Fibroblast of lung (primary cell): ENCODE measurements at places on chromosomes 2 and 18. TPM values are rescaled to one million over a fixed set of nuclear protein-coding genes. Genes with fewer than 3 reads are reported as not detected.

Gene MEP1B
- total RNA-seq: under 0.01 TPM in 2 replicates

Gene GPAT2
- total RNA-seq: 2.8 and 3.9 TPM in 2 replicates

Gene CD207
- total RNA-seq: not detected in 2 replicates

GRCh38 chr18:65409261-65409660 is 341.6 kb upstream of the CDH7 start:
- DNase-seq: no peak

GRCh38 chr2:108988796-108989713 is at the start of gene EDAR:
Gene EDAR (minus strand): TSS chr2:108989220. CDS start chr2:108931014, 58,206 bp downstream.
- peak; percentile 36 for DNase-seq

- no peak for DNase-seq
These were observed 310.3 kb upstream of the HS6ST1 start for GRCh38 chr2:128628996-128629395.

DNA sequence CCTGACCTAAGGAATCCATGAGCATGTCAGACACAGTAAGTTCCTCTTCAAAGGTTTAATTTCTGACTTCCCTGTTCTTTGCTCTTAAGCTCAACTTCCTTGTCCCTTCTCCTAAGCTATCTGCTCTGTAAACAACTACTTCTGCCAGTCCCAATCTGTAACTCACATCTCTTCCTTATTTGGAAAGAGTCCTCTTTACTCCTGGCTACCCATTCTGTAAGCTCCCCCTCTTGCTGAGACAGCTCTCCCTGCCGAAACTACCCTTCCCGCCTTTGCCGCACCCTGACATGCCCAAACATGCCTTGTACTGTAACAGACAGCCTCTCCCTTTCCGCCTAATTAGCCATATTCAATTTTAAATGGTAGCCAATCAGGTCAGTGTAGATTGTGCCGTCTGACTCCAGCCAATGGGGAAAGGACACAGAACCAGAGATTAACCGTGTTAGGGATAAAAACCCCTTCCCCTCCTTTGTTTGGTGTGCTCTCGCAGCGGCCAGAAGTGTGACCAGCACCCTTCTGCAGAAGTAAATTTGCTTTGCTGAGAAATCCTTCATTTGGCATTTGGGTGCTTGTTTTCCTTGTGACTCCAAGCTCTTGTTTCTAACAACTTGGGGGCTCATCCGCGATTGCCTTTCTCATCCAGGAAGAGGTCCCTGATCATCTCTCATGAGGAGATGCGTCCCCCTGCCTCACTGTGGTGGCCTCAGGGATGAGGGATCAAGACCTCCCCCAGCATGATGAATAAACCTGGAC is 49.0 kb downstream of the PIAS2 start:
- DNase-seq: no peak

- peak; percentile 96 for DNase-seq
These were observed 169.4 kb downstream of the THADA start for GRCh38 chr2:43426305-43427031.

DNA sequence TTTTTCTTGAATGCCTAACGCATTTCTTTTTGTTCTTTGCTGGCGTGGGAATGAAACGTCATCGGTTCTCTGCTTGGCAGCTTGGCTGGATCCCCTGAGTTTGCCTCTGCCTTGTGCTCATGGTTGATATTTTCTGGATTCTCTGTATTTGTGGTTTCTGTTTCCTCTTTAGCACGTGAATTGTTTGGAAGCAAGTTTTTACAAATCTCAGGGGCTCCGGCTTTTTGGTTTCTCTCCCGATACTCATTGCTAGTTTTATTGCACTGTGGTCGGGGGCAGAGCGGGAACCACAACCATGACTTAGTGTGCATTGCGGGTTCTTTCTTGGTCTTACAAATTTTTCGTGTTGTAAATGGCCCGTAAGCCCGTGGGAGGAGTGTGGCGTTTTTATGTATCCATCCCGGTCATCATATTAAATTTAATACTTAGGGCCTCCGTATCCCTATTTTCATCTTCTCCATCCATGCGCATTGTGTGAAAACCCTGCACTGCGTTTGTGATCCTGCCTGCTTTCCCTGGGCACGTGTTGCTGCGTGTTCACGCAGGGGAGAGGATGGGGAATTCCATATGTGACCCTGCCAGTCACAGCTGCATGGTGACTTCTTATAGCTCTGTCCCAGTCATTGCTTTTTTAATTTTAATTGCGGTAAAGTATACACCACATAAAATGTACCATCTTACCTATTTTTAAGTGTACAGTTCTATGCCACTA is 9.4 kb downstream of the RAMP1 start:
- DNase-seq: peak; percentile 71

DNA sequence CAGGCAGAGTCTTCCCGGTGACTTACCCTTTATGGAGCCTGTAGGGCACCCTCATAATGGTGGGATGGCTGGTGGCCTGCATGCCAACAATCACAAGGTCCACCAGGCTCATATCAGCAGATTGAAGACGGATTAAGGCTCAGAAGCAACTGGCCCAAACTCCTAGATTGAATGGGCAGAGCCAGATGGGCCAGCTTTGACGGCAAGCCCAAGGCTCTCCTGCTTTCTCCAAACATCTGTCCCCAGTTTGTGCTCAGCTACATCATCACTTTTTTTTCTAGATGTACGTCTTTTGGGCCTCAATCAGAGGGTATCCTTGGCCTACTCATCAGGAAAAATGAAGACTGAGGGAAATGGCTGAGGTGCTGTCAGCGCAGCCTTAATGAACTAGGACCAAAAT is 114.6 kb downstream of the VIT start:
- DNase-seq: no peak

DNA sequence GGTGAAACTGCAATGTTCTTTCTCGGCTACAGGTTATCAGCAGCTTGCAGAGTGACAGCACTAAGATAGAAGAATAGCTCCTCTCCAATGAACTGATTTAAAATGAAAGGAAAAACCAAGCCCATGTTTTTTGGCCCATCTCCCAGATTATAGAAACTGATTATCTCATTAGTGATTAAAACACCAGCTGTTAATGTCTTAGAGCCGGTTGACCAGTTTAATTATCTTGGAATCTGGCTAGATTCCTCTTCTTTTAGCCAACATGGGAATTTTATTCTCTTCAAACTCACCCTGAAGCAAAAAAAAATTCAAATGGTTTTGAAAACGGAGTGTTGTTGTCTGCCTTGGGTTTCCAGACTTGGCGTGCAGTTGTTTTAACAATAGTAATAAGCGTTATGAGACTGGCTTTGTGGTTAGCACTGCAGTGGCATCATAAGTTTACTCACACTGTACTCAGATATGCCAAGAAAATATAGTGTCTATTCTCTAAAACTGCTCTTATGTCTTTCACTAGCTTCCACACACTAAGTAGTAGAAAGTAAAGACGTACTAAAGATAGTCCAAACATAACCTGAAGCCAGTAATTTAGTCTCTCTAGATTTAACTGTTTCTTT is 665.3 kb downstream of the STK39 start:
- peak; percentile 61 for DNase-seq

GRCh38 chr2:233853883-233854240 is 473 bp downstream of the HJURP start:
- DNase-seq: no peak

- no peak for DNase-seq
These were observed 81.9 kb upstream of the VWC2L start for GRCh38 chr2:214328941-214329340.

- no peak for DNase-seq
These were observed 40.9 kb upstream of the MBP start for GRCh38 chr18:77173275-77174030.
